NCI-H1436 treated with DMSO at 0.1 percent for 48 hours (cell line): ENCODE measurements at places on chromosomes 6 and 20.

GRCh38 chr6:137846772-137847313 is 20.2 kb upstream of the TNFAIP3 start:
- no peak for DNase-seq

DNA sequence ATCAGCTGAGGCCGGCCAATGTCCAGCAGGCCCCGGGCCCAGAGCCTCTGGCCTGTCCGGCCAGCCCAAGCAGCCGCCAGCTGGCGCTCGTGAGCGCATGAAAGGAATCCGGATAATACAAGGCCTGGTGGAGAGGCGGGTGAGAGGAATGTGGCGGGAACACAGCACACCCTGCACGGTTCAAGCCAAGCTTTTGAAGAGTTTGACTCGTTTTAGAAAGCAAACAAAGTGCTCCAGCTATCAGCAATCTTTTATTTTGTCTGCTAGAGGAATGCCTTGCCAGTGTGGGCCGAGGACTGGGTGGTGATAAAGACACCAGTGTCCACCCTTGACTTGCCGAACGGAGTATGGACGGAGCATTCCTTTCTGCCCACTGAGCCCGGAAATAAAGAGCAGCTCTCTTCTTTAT is 9.3 kb upstream of the NEDD9 start:
- DNase-seq, result no peak

- DNase-seq, result no peak
These were observed 163.5 kb downstream of the KIF6 start for GRCh38 chr6:39561536-39562266.

GRCh38 chr6:71091167-71091566 is 134.3 kb upstream of the B3GAT2 start:
- DNase-seq, result no peak

DNA sequence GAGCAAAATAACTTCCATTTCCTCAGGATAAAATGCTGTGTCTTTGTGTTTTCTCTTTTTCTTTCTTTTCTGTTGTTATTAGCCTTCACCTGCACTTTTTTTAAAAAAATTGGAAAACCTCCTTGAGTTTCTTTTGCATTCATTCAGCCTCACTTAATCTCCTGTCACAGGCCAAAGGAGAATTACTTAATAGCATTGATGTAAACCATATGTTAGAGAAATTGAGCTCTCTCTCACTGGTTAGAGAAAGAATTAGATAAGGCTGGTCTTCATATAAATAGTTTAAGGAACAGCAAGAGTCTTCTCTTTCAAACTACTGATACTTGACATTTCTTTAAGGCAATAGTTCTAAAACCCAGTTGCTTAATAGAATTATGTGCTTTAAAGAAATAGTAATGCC is 564.2 kb downstream of the TFAP2B start:
- no peak for DNase-seq

DNA sequence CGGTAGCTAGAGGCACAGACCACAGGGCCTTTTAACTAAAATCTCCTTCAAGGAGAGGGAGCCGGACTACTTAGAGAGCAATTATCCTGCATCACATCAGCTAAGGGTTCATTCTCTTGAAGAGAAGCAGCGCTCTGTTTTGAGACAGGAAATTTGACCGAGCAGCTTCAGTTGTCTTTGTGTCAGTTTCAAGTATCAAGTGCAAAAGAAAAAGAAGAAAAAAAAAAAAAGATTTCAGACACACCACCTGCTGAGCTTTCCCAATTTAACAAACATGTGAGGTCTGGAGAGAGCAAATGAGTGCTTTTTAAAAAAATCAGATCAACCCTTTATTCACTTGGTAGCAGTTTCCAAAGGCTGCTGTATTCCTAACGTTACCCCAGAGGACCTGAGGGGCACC is 273.5 kb upstream of the POU3F2 start:
- no peak for DNase-seq

DNA sequence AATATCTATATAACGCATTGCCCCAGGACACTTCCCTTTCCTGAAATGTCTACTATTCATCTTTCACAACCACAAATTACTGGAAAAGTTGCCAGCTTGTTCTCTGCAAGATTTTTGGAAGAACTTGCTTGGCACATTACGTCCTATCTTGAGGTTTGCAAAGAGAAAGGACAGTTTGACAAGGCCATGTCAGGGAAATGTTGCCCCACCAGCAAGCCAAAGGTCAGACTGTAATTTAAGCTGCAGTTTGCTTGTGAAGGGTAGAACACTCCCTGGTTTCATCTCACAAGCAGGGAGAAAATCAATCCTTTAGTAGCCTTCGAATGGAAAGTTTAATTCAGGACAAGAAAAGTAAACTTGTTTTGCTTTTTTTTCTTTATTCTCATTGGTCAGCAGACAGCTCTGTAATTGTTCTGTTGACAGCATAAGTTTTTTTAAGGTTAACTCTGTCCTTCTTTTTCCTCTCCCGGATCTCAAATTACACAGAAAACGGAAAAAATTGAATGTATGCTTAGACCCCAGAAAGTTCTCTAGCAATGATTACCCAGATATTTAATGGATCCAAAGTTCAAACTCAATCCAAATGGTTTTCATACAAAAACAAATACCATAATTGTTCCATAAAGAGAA is 541.8 kb upstream of the NRSN1 start:
- DNase-seq, result no peak

- DNase-seq, result no peak
These were observed 111.0 kb downstream of the NOL4L start for GRCh38 chr20:32474009-32474716.

DNA sequence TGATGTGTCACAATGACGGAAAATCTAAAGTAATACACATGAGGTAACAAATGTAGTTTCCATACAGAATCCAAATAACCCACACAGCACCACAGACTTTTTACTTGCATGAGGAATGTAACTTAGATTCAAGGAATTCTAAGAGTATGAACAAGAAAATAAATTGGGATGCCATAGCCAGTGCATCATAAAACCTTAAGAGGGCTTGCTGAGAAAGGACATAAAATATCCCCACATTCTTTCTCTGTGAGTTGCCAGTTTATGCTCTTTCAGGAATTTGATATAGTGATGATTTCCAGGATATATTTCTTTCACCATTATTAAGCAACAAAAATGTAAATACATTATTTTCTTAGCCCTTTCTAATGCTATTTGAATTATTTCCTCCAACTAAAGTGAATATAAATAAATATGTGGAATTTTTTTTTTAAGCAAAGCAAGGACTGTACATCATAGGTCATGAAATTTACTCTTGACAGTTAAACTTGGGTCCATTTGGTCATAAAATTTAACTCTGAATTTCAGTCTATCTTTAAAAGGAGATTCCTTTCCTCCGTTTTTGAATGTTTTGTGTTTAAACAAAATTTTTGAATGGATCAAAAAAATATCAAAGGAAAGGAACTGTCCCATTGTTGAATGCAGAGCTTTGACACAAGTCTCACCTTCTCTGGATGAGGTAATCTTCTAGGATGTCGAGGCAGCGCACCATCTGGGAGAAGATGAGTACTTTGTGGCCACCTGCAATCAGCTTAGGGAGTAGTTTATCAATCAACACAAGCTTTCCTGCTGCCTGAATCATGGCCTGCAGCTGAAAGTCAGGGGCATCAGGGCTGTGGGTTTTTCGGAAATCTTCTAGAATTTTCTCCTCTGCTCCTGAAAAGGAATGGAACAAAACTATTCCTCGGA is 116.3 kb upstream of the EMILIN3 start:
- DNase-seq, result no peak

- no peak for DNase-seq
These were observed 61.4 kb downstream of the WDR27 start for GRCh38 chr6:169640351-169640852.

GRCh38 chr6:22878324-22878701 is 308.9 kb downstream of the HDGFL1 start:
- DNase-seq, result no peak

DNA sequence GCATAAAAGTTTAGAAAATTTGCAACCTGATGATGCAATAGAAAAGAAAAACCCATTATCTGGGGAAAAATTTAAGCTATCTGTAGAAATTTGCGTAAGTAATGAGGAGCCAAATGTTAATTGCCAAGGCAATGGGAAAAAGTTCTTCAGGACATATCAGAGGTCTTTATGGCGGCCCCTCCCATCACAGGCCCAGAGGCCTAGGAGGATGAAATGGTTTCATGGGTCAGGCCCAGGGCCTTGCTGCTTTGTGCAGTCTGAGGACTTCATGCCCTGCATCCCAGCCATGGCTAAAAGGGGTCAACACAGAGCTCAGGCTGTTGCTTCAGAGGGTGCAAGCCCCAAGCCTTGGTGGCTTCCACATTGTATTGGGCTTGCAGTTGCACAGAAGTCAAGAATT is 582.8 kb downstream of the COL12A1 start:
- DNase-seq, result no peak

- DNase-seq, result no peak
These were observed 582.4 kb downstream of the PHF3 start for GRCh38 chr6:64217721-64218620.

GRCh38 chr6:111184827-111185532 is 97.7 kb downstream of the SLC16A10 start:
- no peak for DNase-seq

DNA sequence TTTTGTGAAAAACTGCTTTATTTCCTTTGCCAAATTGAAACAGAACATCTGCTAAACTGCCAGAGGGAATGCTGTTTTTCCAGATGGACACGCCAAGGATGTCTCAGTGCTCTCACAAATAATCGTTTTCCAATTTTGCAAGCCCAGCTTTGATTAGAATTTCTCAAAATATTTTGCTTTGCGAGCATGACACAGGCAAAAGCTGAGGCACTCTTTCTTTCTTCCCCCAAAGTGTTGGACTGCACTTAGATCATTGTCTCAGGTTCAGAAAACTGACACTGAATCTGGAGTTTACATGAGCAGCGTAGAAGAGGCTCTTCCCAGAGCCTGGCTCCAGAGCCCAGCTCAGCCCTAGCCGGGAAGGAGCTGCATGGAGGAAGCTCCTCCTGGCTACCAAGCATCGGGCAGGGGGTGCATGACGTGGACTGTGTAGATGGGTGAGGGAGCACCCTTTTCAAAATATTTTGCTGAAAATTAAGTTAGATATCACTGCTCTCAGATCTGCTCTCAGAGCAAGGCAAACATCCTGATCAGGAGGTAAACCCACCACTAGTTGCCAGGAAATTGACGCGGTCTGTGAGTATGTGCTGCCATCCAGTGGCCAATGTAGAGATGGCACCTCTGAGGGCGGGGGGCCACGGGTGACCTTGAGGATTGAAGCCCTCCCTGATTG is 107.5 kb downstream of the SLC22A3 start:
- DNase-seq, result no peak

GRCh38 chr6:7897461-7898192 is 13.0 kb downstream of the TXNDC5 start:
- no peak for DNase-seq

DNA sequence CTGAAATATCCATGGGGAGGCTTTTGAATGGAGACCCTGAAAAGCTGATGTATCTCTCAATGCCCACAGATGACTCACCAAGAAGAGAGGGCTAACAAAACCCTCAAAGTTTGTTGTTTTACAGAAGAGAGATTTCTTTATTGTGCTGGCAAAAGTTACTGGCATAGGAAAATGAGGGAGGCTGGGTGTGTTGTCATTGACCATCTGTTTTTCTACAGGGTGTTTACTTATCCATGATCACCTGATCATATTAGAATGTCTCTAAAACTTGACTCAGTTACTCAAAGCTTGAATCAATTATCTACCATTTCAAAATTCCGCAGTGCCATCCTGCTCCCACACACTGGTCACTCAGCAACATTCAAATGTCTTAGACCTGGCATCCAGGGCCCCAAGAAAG is 9.8 kb downstream of the NCOA6 start:
- no peak for DNase-seq

GRCh38 chr20:48681873-48682426 is 145.8 kb downstream of the PREX1 start:
- no peak for DNase-seq

DNA sequence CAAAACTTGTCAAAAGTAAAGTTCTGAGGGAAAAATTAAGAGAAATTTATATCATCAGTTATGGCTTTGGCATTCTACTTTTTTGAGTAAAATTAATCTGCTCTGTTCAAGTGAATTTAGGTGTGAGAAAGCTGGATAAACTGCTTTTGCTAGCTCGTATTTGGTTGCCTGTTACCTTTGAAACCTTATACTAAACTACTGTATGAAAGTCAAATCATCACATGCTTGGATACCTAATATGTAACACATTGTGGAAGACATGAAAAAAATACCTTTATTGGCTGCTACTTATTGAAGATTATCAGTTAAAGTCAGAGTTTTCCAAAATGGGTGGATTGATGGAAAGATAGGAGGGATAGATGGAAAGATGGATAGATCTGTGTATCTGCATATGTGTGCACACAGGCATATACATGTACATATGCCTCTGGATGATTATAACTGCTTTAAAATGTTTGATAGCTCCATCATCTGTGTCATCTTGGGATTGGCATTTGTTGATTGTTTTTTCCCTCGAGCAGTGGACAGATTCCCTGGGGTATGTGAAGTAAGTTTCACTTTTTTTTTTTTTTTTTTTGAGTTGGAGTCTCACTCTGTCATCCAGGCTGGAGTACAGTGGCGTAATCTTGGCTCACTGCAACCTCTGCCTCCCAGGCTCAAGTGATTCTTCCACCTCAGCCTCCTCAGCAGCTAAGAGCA is 24.3 kb downstream of the SCAF8 start:
- DNase-seq, result no peak

- DNase-seq, result no peak
These were observed 4.6 kb upstream of the DLGAP4 start for GRCh38 chr20:36301359-36302119.

DNA sequence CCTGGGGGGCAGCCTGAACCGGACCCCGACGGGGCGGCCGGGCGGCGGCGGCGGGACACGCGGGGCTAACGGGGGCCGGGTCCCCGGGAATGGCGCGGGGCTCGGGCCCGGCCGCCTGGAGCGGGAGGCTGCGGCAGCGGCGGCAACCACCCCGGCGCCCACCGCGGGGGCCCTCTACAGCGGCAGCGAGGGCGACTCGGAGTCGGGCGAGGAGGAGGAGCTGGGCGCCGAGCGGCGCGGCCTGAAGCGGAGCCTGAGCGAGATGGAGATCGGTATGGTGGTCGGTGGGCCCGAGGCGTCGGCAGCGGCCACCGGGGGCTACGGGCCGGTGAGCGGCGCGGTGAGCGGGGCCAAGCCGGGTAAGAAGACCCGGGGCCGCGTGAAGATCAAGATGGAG is 636 bp downstream of the SRF start:
- DNase-seq, result no peak

DNA sequence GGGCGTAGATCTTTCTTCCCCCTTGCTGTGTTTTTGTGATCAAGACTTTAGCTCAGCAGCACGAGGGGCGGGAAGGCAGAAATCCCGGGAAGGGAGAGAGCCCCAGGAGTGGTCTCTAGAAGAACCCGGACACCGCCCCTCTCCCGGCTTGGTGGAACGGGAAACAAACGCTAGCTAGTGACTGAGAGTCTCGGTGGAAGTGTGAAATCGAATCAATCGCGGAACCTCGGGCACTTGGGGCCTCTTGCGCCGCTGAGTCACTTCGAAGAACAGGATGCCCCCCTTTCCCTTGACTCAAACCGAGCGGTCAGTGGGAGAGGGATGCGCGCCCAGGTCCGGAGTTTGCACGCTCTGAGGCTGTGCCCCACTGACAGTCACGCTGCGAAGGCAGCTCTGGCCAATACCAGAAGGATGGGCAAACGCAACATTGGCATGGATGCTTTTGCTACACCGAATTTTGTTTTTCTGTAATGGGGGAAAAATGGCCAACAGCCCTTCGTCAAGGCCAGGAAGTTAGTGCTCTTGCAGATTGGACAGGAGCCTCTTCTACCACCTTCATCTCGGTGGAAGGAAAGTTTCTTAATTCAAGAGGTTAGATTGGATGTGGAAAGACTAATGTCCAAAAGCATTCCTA is 1.6 kb upstream of the OLIG3 start:
- DNase-seq, result no peak

GRCh38 chr6:159446340-159446739 is 246.7 kb downstream of the SOD2 start:
- DNase-seq, result no peak
